ENCODE measurements at places on chromosomes 6 and 20. TPM values are rescaled to one million over a fixed set of nuclear protein-coding genes. Genes with fewer than 3 reads are reported as not detected.

DEFB132 gene
- not detected for total RNA-seq

MMP24 gene
- total RNA-seq: 0.40 TPM

NHLRC1 gene
- total RNA-seq: not detected

UCKL1 gene
- total RNA-seq: 57.8 TPM

KIF13A gene
- 47.5 TPM for total RNA-seq

SLC18B1 gene
- 16.0 TPM for total RNA-seq

UNC93A gene
- not detected for total RNA-seq

PNPLA1 gene
- not detected for total RNA-seq

DNA sequence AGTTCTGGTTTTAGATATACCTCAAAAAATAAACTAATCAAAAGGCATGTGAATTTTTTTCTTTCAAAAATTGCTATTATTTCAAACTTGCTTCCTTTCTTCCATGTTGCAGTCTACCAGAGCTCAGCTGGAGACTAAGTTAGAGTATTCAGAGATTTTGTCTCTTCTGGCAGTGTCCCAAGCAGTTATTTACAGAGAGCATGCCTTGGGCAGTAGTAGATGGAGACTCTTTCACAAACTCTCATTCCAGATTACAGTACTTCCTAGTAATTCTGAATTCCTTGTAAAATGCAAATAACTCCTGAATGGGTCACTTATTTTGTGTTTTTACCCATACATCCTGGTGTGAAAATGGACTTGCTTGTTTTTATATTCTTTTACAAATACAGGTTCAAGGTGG is 703.4 kb downstream of the EPHA7 start:
- no peak for DNase-seq
- no peaks in the 10 kb centered on the region for H3K4me1 ChIP-seq
- no peaks in the 10 kb centered on the region for H3K27me3 ChIP-seq
- no peaks in the 10 kb centered on the region for H3K36me3 ChIP-seq

- H3K27ac ChIP-seq: no peak overlapping the region
- no peaks in the 10 kb centered on the region for H3K36me3 ChIP-seq
- H3K27me3 ChIP-seq: no peaks in the 10 kb centered on the region
- H3K4me3 ChIP-seq: no peak overlapping the region
- H3K4me1 ChIP-seq: no peaks in the 10 kb centered on the region
These were observed 167.8 kb downstream of the LRFN2 start for GRCh38 chr6:40419377-40419776.

- H3K4me1 ChIP-seq: no peaks in the 10 kb centered on the region
- H3K27me3 ChIP-seq: no peaks in the 10 kb centered on the region
- H3K4me3 ChIP-seq: no peak overlapping the region
- no peak for DNase-seq
- no peak overlapping the region for H3K27ac ChIP-seq
These were observed 148.6 kb upstream of the EXOC2 start for GRCh38 chr6:841569-841968.

- H3K27ac ChIP-seq: peak overlapping the region; percentile 65
- no peaks in the 10 kb centered on the region for H3K4me1 ChIP-seq
- H3K36me3 ChIP-seq: no peaks in the 10 kb centered on the region
- no peak overlapping the region for H3K4me3 ChIP-seq
- H3K27me3 ChIP-seq: no peaks in the 10 kb centered on the region
These were observed 132.2 kb downstream of the SNX5 start for GRCh38 chr20:17836303-17836861.

GRCh38 chr6:68044264-68044663 is 590.8 kb upstream of the ADGRB3 start:
- H3K27me3 ChIP-seq: no peaks in the 10 kb centered on the region
- H3K36me3 ChIP-seq: no peaks in the 10 kb centered on the region
- H3K4me1 ChIP-seq: no peaks in the 10 kb centered on the region
- no peak overlapping the region for H3K27ac ChIP-seq

DNA sequence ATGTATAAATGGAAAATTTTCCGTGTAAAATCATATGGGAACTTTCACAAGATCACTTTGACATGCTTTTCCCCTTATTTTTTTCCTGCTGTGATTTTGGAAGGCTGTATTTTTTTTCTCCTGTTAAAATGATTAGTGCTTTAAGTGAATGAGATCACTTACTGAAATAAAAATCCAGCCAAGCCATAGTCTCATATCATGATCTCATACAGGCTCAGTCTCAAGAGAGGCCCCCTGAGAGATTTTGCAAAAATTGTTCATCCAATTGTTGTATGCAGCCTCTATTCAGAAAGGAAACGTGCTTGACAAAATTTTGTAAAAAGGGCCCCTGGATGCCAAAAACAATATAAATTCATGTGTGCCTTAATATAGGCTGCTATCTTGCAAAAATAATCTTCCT is 528.2 kb downstream of the HDGFL1 start:
- no peaks in the 10 kb centered on the region for H3K36me3 ChIP-seq
- DNase-seq: no peak
- H3K27ac ChIP-seq: no peak overlapping the region
- no peaks in the 10 kb centered on the region for H3K27me3 ChIP-seq

GRCh38 chr6:148144917-148145521 is 197.6 kb upstream of the SASH1 start:
- no peak overlapping the region for H3K4me3 ChIP-seq
- H3K27ac ChIP-seq: no peak overlapping the region
- H3K27me3 ChIP-seq: no peaks in the 10 kb centered on the region
- no peaks in the 10 kb centered on the region for H3K36me3 ChIP-seq
- peak; percentile 72 for DNase-seq
- H3K4me1 ChIP-seq: no peaks in the 10 kb centered on the region

- no peaks in the 10 kb centered on the region for H3K27me3 ChIP-seq
- DNase-seq: peak; percentile 49
- no peak overlapping the region for H3K27ac ChIP-seq
- no peaks in the 10 kb centered on the region for H3K4me1 ChIP-seq
- no peaks in the 10 kb centered on the region for H3K36me3 ChIP-seq
These were observed 18.2 kb upstream of the MYB start for GRCh38 chr6:135162678-135163439.

DNA sequence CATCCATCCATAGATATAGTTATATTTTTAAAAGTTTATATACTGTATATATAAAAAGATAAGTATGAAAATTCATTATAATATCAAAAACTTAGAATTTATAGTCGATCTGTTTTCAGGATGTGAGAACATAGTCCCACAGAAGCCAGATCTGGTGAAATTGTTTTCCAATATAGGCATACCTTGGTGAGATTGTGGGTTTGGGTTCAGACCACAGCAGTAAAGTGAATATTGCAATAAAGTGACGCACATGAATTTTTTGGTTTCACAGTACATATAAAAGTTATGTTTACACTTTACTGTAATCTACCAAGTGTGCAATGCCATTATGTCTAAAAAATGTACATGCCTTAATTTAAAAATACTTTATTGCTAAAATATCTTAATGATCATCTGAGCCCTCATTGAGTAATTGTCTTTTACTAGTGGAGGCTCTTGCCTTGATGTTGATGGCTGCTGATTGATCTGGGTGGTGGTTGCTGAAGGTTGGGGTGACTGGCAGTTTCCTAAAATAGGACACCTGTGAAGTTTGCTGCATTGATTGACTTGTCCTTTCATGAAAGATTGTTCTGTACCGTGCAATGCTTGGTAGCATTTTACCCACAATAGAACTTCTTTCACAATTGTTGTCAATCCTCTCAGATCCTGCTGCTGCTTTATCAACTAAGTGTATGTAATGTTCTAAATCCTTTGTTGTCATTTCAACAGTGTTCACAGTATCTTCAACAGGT is 29.8 kb downstream of the AIG1 start:
- no peaks in the 10 kb centered on the region for H3K27me3 ChIP-seq
- H3K27ac ChIP-seq: no peak overlapping the region
- H3K36me3 ChIP-seq: no peaks in the 10 kb centered on the region
- H3K4me3 ChIP-seq: no peak overlapping the region
- no peak for DNase-seq

DNA sequence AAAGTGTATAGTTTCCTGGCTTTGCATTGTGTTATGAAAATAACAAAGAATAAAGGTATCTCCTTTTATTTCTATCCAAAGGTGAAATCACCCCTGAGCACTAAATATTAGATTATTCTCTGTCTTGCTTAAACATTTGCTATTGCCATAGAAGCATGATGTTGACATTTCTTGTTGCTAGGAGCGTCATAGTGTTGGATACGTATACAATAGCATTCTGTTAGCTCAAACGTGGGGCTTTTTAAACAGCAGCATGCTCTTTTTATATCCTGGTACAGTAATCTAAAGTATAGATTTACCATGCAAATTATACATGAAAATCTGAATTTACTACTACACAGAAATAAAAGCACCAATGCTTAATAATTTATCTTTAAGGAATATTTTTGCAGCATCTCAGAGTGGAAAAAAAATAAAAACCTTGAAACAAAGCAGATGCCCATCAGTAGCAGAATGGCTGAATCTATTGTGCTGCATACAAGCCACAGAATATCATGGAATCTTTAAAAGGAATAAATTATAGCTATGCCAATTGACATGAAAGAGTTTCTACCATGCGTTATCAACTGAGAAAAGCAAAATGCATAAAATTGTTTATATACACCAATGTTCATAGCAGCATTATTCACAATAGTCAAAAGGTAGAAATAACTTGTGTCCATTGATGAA is 9.6 kb upstream of the HSF2 start:
- no peak overlapping the region for H3K27ac ChIP-seq
- H3K4me1 ChIP-seq: no peaks in the 10 kb centered on the region
- H3K36me3 ChIP-seq: no peaks in the 10 kb centered on the region
- no peak overlapping the region for H3K4me3 ChIP-seq

GRCh38 chr6:191487-192312 is 100.6 kb upstream of the DUSP22 start:
- no peak for DNase-seq
- H3K27me3 ChIP-seq: no peaks in the 10 kb centered on the region
- H3K36me3 ChIP-seq: no peaks in the 10 kb centered on the region
- H3K4me3 ChIP-seq: no peak overlapping the region

DNA sequence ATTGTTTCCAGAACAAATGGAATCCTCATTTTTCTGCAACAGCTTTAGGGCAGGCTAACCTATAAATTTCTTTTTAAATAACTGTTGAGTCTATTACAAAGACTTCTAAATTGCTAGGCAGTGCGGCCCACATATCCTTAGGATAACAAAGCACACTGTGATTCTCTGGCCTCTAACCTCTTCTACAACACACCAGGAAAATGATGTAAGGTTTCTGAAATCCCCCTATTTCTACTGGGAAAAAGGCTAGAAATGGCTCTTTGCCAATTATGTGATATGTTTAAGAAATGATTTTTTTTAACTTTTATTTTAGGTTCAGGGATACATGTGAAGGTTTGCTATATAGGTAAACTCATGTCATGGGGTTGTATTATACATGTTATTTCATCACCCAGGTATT is 17.3 kb upstream of the NT5E start:
- H3K36me3 ChIP-seq: no peaks in the 10 kb centered on the region
- no peak overlapping the region for H3K27ac ChIP-seq
- no peaks in the 10 kb centered on the region for H3K4me1 ChIP-seq
- no peaks in the 10 kb centered on the region for H3K27me3 ChIP-seq
- DNase-seq: no peak

GRCh38 chr20:38209736-38210405 is 44.8 kb upstream of the TGM2 start:
- no peak overlapping the region for H3K4me3 ChIP-seq
- H3K27ac ChIP-seq: no peak overlapping the region
- H3K4me1 ChIP-seq: no peaks in the 10 kb centered on the region
- H3K36me3 ChIP-seq: no peaks in the 10 kb centered on the region

DNA sequence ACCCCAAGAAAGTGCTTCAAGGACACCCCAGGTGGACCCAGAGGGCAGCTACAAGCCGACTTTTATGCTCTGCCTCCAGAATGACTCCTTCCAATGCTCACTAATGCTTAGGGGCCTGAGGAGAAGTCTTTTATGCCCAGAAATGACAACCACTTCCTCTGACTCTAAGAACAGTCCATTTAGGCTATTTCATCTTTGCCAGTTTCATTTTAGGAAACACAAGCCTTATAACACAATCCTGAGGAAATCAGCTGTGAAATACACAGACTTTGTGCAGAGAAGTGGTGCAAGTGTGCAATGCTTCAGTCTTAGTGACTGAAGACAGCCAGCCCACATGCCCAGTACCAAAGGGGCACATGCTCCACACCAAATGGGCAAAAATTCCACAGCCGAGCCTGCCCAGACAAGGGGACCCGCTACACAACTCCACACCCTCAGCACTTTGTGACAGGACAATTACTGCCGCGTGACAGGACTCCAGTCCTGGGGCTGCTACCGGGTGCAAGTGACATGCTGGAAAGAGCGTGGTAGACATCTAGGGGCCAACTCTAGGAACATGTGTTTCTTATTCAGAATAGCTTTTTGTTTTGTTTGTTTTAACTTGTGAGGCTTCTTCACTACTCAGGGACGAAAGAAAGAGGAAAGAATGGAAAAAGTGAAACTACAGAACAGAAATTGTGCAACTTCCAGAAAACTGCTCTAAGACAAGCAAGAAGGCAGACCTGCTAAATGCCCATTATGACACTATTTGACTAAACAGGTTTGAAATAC is 28.2 kb upstream of the PLAGL1 start:
- H3K27me3 ChIP-seq: no peaks in the 10 kb centered on the region
- peak overlapping the region; percentile 22 for H3K27ac ChIP-seq
- peaks cover 14% of the 10 kb centered on the region for H3K4me1 ChIP-seq
- H3K4me3 ChIP-seq: peak overlapping the region; percentile 21

GRCh38 chr6:35892482-35892881 is 28.4 kb downstream of the SRPK1 start:
- no peak overlapping the region for H3K27ac ChIP-seq
- H3K4me3 ChIP-seq: no peak overlapping the region
- H3K36me3 ChIP-seq: peaks cover 7% of the 10 kb centered on the region
- no peak for DNase-seq
- no peaks in the 10 kb centered on the region for H3K27me3 ChIP-seq

GRCh38 chr6:143449714-143450452 is 612 bp downstream of the ADAT2 start:
- peak; percentile 23 for DNase-seq
- H3K27ac ChIP-seq: peak overlapping the region; percentile 79
- H3K4me1 ChIP-seq: peaks cover 8% of the 10 kb centered on the region
- no peaks in the 10 kb centered on the region for H3K27me3 ChIP-seq

GRCh38 chr20:50928469-50928868 is 2.8 kb downstream of the ADNP start:
- no peak overlapping the region for H3K4me3 ChIP-seq
- H3K4me1 ChIP-seq: peaks cover 26% of the 10 kb centered on the region
- H3K27me3 ChIP-seq: no peaks in the 10 kb centered on the region
- no peak overlapping the region for H3K27ac ChIP-seq
- H3K36me3 ChIP-seq: peaks cover 7% of the 10 kb centered on the region

DNA sequence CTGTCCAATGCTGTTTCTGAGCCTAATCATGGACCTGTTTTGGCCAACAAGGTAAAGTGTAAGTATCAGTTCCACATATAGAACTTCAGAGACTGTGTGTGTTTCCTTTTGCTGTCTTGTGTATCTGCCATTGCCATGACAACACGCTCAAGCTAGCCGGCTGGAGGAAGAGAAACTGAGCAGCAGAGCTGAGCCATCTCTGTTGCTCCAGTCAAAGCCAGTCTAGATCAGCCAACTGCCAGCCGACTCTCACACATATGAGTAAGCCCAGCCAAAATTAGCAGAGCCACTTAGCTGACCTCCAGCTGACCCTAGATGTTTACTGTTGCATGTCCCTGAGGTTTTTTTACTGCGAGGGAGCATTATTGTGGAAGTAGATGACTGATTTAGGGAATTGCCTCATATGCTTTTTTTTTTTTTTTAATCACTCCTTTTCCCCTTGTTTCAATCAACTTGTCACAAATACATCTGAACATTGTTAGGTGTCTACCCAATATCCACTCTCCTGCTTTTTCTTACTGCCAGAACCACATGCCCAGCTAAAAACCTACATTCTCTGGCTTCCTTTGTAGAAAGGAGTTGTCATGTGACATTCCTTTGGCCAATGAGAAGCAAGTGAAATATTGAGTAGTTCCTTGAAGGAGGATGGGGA is 304.3 kb upstream of the SUPT3H start:
- no peaks in the 10 kb centered on the region for H3K36me3 ChIP-seq
- H3K27ac ChIP-seq: no peak overlapping the region
- H3K4me3 ChIP-seq: no peak overlapping the region
- no peaks in the 10 kb centered on the region for H3K27me3 ChIP-seq
- H3K4me1 ChIP-seq: no peaks in the 10 kb centered on the region
- DNase-seq: peak; percentile 55
